Prostate gland (tissue), 2 donors: ENCODE measurements at places on chromosomes 12 and 14. TPM values are rescaled to one million over a fixed set of nuclear protein-coding genes. Genes with fewer than 3 reads are reported as not detected.

DNA sequence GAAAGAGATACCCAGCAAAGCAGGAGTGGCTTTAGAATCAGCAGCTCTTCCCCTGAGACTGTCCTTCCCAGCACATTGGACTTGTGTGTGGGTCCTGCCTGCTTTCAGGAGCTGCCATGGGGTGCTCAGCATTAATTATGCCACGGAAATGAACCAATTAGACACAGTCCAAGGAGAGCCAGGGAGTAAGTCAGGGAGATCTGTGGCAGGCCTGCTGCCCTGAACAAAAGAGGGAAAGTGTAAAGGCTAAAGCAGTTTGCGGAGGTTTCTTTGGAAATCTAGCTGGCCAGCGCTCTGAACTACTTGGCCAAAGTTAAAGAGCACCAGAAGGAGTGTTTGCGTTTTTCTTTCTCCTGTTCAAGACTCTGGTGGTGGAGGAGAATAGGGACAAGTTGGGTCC is 65.7 kb upstream of the SRSF5 start:
- no peak overlapping the region for H3K4me3 ChIP-seq
- no peak overlapping the region for H3K27ac ChIP-seq
- H3K36me3 ChIP-seq, result no peaks in the 10 kb centered on the region
- no peaks in the 10 kb centered on the region for H3K27me3 ChIP-seq
- no peak for DNase-seq

- no peak within 1 kb of the TSS for H3K4me3 ChIP-seq
- no peaks in the 10 kb centered on the region for H3K36me3 ChIP-seq
- H3K27ac ChIP-seq, result no peak within 1 kb of the TSS
- no peaks in the 10 kb centered on the region for H3K4me1 ChIP-seq
- no peak for DNase-seq
Measured at GRCh38 chr12:9760699-9761418, at the start of gene CD69. TSS of gene CD69 (minus strand) at chr12:9760901. CDS start at chr12:9760820, 81 bp downstream.

- no peak overlapping the region for H3K27ac ChIP-seq
- H3K36me3 ChIP-seq, result no peaks in the 10 kb centered on the region
- H3K4me3 ChIP-seq, result no peak overlapping the region
- no peak for DNase-seq
- H3K4me1 ChIP-seq, result no peaks in the 10 kb centered on the region
Measured at GRCh38 chr12:109385339-109386058, 37.8 kb downstream of the MYO1H start.

DNA sequence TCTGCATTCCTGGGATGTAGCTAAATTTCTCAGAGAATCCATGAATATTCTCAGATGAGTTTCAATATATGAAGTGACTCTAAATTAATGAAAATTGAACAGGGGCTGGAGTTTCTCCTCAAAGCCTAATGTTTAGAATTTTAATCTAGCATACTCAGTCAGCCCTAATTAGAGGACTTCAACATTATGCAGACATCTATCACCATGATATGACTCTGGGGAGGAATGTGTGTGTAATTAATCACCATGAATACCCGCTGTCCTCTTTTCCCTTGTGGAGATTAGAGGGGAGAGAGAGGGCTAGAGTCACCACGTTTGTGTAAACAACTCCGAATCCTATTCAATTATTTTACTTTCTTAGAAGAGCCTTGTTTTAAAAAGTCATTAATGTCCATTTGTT is 698.6 kb upstream of the MDGA2 start:
- no peak for DNase-seq
- H3K36me3 ChIP-seq, result no peaks in the 10 kb centered on the region
- no peak overlapping the region for H3K4me3 ChIP-seq
- no peaks in the 10 kb centered on the region for H3K27me3 ChIP-seq
- no peak overlapping the region for H3K27ac ChIP-seq

- H3K27me3 ChIP-seq, result peaks cover 13% of the 10 kb centered on the region
- H3K27ac ChIP-seq, result no peak overlapping the region
- peaks cover 7% of the 10 kb centered on the region for H3K4me1 ChIP-seq
Measured at GRCh38 chr12:57548013-57548315, 972 bp upstream of the DCTN2 start.

SERPINA5 gene
- 936 TPM for total RNA-seq

PPP4R4 gene
- 9.5 TPM for total RNA-seq

GYS2 gene
- not detected for total RNA-seq

GCH1 gene
- total RNA-seq, result 4.9 TPM

HAL gene
- 0.27 TPM for total RNA-seq

SP7 gene
- not detected for total RNA-seq

SERPINA9 gene
- total RNA-seq, result not detected

NFE2 gene
- 1.1 TPM for total RNA-seq
